NAMALWA (cell line): ENCODE measurements at places on chromosomes 7 and 10.

DNA sequence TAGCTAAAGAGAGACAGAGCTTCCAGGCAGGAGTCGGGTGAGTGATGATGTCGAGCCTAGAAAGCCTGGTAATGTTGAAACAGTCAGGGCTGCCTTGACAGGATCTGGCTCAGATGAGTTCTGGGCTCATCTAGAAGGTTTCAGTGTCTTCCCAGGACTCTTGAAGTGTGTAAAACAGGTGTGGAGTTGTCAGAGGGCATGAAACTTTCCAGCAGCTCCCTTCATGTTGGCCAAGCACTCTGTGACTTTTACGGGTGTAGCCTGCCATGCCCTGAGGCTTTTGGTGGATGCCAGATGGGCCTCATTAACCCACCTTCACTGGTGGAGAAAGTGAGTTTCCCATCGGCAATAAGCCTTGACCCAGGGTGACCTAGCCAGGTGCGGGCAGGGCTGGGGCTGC lies 66.4 kb upstream of the PDCD4 start:
- no peak for DNase-seq

- DNase-seq: no peak
Observed at GRCh38 chr7:126803990-126804389, 448.8 kb downstream of the GRM8 start.

- no peak for DNase-seq
Observed at GRCh38 chr10:78616125-78616695, 452.6 kb upstream of the ZMIZ1 start.

DNA sequence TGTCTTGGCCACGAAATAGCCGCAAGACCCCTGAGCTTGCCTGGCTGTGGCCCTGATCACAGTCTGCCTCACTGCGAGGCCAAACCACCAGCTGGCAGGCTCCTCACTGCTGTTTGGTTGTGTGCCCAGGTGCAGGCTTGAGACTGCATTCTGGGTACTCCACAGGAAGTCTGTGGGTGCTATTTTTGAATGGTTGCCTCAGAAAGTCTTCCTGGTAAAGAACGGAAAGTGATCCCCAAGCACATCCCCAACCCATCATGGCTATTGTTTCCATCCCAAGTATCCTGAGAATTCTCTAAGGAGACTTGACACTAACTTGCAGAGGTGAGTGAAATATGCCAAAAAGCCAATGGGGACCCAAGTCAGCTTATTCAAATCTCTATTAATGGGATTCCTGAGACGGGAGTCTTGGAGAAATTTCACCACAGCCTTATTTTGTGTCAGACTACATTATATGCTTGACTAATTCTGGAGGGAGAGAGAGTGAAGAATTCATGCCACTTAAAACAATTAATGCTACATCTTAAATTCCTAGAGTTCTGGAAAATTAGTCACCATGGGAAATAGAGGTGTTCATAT lies 170.9 kb downstream of the RAMP3 start:
- no peak for DNase-seq

- no peak for DNase-seq
Observed at GRCh38 chr7:127954357-127954748, 76.9 kb downstream of the LRRC4 start.
